CD4-positive, CD25-positive, alpha-beta regulatory T cell (primary cell): ENCODE measurements at places on chromosomes 11 and 22. TPM values are rescaled to one million over a fixed set of nuclear protein-coding genes. Genes with fewer than 3 reads are reported as not detected.

KCNJ11 gene
- total RNA-seq: not detected

HBB gene
- total RNA-seq: 2.7 TPM

GAS2 gene
- 1.0 TPM for total RNA-seq

BIK gene
- 1.7 TPM for total RNA-seq

KCNA4 gene
- not detected for total RNA-seq

TP53I11 gene
- total RNA-seq: 17.4 TPM

OR10D3 gene
- not detected for total RNA-seq

CCDC87 gene
- 0.35 TPM for total RNA-seq

LDHAL6A gene
- total RNA-seq: not detected

SGSM1 gene
- 2.9 TPM for total RNA-seq

PARVG gene
- total RNA-seq: 132 TPM

OR51B2 gene
- not detected for total RNA-seq

FOLR2 gene
- total RNA-seq: not detected

KCTD14 gene
- total RNA-seq: not detected

SLC37A2 gene
- not detected for total RNA-seq

KCNK7 gene
- total RNA-seq: 5.5 TPM

UBQLN3 gene
- total RNA-seq: 0.49 TPM

CNTF gene
- total RNA-seq: 4.9 TPM

FOLR1 gene
- total RNA-seq: not detected

CASP12 gene
- 0.72 TPM for total RNA-seq

DESI1 gene
- total RNA-seq: 30.5 TPM

HEPACAM gene
- total RNA-seq: not detected

ROM1 gene
- total RNA-seq: 1.9 TPM

RIMBP3B gene
- total RNA-seq: not detected

CRYBA4 gene
- total RNA-seq: not detected

ANO5 gene
- not detected for total RNA-seq

MCHR1 gene
- not detected for total RNA-seq

DCDC1 gene
- total RNA-seq: not detected

RFPL2 gene
- total RNA-seq: 1.5 TPM

DEUP1 gene
- not detected for total RNA-seq

P2RY2 gene
- not detected for total RNA-seq
